ENCODE measurements at places on chromosomes 6 and 20.
A peak's percentile ranks its signal among the peaks of the same experiment; 100 is the strongest.

DNA sequence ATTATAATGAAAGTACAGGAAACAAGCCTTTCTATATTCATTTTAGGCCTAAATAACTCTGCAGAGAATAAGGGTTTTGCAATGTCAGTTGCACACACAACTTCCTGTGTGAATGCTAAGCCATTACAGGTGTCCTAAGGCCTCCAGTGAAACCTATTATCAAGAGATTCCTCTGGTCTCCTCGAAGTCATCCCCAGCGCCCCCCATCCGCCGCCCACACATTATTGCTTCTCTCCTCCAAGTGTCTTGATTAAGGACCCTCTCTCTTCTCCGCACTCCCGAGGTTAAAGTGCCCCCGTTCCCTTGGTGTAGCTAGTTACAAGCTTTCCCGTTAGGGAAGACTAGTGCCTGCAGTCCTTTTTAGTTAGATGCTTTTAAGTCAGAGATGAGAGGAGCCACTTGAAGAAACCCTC lies 1.3 kb downstream of the HIVEP2 start:
- peak; percentile 75 for DNase-seq

DNA sequence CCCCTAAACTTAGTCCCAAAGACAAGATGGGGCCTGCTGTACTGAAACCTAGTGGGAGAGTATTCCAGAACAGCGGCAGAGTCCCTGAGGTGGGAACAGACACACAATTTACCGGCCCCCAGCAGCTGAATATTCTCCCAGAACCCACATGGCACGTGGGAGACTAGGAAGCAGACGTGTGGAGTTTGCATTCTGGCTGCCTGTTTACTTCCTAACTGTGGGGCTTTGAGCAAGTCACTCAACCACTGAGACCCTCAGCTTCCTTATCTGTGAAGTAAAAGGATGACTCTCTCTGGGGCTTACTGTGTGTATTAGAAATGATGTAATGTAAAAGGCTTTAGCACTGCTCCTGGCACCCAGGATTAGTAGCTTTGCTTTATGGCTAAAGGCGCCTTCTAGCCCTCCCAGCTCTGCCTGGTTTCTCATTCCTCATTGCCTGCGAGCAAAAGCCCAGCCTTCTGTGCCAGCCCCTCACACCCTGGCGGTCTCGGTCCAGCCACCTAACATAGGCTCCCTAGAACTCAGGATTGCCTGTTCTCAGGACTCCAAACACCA lies 353.1 kb downstream of the CDC5L start:
- no peak for DNase-seq

GRCh38 chr20:38135271-38135650 lies 29.8 kb downstream of the TGM2 start:
- DNase-seq = no peak

GRCh38 chr6:81237226-81237625 lies 515.3 kb downstream of the TENT5A start:
- DNase-seq = no peak

DNA sequence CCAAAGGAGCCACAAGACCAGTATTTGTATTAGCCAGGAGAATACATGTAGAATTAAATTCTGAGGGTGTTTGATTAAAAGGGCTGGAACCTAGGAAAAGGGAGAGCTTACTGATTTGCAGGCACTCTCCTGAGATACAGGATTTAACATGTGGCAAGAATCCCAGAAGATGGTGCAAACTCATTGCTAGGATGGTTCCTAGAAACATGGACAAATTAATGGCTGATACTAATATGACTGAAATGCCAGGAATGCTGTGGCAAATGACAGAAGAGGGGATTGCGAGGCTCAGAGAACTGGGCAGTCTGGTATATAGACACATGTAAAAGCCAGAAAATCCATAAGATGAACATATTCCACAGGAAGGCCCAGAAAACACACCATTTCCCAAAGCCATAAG lies 118.1 kb downstream of the RWDD2A start:
- DNase-seq = no peak

DNA sequence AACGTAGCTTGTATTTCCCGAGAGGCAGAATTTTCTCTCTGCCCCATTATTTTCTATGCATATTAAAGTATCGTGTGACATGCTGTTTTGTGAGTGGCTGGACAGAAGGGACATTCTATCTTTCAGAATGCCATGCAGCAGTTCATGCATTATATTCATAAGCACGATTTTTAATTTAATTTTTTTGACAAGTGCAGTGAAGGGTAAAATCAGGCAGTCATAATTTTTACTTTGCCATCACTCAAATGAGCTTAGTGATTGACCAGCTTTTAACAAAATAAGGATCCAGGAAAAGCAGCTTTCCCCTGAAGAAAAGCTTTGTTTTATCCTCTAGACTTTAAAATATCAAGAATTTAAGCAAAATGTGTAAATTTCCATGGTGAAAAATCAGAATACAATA lies 673.3 kb downstream of the KIF16B start:
- no peak for DNase-seq

DNA sequence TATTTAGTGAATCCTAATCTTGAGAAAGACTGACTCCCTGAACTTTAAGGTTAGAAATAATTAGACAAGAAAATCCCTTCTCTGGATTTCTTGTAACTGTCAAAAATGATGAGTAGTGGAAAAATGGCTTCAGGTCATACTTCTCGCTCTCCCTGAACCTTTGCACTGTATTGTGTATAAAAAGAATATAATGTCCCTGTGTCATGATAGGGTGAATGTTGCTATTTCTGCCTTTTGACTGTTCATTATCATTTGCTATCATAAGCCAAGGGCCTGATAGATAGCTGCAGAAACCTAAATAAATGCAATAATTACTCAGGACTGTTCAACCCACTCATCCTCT lies 39.3 kb downstream of the ALDH8A1 start:
- no peak for DNase-seq

DNA sequence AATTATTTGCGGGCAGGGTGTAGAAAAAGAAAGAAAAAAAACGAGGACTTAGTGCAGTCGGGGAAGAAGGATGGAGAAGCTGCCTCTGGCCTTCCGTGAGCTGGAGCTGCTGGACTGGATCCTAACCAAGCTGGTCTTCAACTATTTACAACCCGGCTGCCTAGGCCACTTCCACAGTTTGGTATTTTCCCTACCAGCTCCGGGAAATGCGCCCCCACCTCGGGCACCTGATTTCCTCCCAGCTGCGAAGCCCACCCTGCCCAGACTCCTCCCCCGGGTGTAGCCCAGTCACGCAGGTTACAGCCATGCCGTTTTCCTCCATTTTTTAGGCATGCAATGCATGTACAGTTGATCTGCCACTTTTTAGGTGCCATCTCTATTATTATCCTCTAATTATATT lies 21.2 kb downstream of the THEMIS start:
- no peak for DNase-seq

- no peak for DNase-seq
Measured at GRCh38 chr6:4606821-4607704, 169.1 kb upstream of the CDYL start.

GRCh38 chr20:48937674-48938073 lies 16.2 kb downstream of the ARFGEF2 start:
- DNase-seq = no peak

DNA sequence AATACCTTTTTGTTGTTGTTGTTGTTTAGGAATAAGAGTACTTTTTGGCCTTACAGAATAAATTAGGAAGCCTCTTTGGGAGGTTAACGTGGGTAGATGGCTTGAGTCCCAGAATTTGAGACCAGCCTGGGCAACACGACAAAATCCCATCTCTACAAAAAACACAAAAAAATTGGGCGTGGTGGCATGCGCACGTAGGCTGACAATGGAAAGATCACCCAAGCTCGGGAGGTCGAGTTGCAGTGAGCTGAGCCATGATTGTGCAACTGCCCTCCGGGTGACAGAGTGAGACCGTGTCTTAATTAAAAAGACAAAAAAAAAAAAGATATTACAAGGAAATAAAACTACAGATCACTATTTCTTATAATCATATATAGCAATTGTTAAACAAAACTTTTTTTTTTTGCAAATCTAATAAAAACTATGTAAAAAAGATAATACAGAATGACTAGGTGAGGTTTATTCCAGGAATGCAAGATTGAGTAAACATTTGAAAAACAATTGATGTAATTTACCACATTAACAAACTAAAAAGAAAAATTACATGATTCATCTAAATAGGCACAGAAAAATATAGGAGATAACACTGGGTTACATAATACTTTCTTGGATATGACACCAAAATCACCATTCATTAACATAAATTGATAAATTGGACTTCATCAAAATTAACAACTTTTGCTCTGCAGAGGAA lies 43.6 kb upstream of the ASCC3 start:
- DNase-seq = no peak

- no peak for DNase-seq
Measured at GRCh38 chr6:150057501-150057951, 11.4 kb downstream of the ULBP3 start.

DNA sequence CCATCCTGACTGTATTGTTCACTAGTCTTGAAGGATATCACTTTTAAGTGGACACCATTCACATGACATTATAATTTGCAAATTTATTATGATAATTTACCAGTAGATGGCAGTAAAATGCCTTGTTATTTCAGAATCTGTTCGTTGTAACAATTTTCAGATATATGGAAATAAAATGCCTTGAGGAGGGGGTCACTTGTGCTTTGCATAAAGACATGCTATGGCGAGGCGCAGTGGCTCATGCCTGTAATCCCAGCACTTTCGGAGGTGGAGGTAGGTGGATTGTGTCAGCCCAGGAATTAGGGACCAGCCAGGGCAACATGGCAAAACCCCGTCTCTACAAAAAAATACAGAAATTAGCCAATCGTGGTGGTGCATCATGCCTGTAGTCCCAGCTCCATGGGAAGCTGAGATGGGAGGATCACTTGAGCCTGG lies 9.0 kb upstream of the NCOA6 start:
- DNase-seq = no peak

- no peak for DNase-seq
Measured at GRCh38 chr20:24649787-24650490, 180.5 kb downstream of the SYNDIG1 start.

DNA sequence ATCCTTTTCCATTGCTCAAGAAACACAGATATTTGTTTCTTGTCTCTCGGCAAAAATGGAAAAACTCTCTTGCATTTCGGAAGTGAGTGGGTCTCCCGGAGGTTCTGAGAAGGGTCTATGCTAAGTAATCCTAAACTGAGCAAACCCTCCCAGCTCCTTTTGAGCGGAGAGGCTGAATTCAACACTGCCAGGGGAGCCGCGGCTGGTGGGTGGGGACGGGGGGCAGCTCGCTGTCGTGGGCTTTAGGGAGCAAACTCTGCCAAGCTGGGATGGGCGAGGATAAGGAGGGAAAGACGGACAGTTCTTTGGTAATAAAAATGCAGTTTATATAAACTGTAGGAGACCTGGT lies 211.4 kb downstream of the FOXC1 start:
- no peak for DNase-seq

GRCh38 chr6:160510976-160511617 lies 153.0 kb downstream of the LPA start:
- no peak for DNase-seq

- peak; percentile 65 for DNase-seq
Measured at GRCh38 chr6:37134396-37135191, 35.4 kb upstream of the PIM1 start.

DNA sequence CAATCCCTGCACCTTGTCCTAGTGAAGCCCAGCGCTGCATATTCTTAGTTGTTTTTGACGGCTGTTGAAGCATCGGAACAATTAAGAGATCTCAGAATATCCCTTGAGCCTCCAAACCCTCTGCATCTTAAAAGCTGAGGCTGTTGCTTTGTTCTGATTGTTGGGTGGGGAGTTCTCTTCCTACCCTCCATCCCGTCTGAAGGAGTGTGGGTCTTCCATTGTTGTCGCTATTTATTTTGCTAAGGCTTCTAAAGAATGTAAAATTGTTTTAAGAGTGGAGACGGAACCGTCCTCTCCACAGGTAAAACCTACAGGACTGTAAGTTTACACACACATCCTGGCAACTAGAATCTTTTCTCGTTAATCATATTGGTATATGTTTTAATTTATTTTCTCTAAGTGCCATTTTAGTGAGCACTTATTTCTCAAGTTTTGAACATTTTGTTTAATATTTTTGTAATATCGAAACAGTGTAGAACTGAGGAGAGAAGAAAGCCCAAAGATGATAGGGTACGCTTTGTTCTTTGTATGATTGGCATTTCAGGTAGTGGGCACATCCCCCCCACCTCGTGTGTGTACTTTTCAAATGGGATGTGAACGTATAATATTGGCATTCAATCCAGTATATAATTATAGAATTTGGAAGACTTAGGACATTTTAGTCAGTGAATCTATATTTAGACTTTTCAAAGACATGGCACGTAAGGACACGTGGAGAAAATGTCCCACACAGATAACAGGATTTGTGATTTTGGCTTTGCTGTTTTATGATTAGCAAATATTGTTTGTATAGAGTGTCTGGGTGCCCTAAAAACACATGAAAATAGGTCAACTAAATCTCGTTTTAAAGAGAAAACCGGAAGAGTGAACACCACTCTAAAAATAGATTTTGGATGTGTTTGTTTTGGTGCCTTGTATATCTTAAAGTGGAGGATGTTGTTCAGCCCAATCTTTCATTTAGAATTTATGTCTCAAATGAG lies 1.3 kb downstream of the RNF146 start:
- DNase-seq = peak; percentile 58

DNA sequence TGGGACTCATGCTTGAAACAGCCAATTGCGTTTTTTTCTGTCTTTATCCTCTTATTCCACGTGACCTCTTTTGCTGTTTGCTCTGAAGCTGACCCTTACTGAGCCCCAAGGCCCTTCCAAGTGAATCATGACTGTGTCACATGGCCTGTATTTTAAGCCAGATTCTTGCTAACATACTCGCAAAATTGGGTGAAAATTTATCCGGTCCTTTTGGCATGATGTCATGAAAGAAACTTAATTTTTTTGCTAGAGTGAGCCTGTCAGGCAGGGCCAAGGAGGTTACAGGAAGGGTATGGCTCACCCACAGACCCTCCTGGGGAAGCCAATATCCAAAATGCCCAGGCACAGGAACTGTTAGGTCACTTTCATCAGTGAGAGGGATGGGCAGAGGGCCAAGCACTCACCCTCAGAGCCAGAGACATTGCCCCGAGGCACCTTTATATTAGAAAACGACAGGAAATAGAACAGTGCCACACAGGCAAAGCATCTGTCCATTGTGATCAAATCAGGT lies 296.7 kb downstream of the CDH26 start:
- DNase-seq = no peak

Measured in CD4-positive, alpha-beta T cell treated with Interleukin-4 for 1 hour (primary cell).